T-helper 9 cell (primary cell): ENCODE measurements at places on chromosomes 13 and 19.
A peak's percentile ranks its signal among the peaks of the same experiment; 100 is the strongest.

DNA sequence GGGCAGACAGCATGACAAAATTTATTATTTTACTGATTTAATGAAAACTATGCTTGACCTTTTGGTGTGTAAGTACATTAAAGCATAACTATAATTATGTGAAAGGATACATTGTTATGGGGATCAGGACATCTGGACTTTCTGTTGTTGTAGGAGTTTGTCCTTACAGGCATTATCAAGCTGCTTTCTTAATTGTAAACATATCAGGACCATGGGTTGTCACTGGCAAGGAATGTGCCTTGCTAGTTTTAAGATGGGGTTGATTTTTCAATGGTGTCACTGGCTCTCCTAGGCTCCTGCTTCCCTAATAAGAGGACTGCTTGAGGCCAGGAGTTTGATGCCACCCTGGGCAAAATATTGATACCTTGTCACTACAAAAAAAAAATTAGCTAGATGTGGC, 32.6 kb downstream of the KBTBD6 start:
- no peak for DNase-seq

DNA sequence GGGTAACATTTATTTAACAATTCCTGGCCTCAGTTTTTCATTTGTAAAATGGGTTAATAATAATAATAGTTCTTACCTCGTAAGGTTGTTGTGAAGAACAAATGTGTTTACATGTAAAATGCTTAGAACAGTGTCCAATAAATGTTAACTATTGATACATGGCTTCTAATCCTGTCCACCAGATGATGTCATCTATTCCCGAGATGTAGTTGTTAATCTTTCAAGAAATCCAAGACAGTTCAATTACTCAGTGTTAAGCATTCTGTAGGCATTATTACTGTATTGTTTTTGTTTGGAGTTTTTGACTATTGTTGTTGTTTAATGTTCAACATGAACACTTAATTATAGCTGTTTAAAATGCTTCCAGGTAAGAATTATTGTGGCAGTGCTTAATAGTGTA, 131.0 kb upstream of the FNDC3A start:
- no peak for DNase-seq

- peak; percentile 79 for DNase-seq
Observed at GRCh38 chr19:4172861-4173473, 9.4 kb downstream of the SIRT6 start.

DNA sequence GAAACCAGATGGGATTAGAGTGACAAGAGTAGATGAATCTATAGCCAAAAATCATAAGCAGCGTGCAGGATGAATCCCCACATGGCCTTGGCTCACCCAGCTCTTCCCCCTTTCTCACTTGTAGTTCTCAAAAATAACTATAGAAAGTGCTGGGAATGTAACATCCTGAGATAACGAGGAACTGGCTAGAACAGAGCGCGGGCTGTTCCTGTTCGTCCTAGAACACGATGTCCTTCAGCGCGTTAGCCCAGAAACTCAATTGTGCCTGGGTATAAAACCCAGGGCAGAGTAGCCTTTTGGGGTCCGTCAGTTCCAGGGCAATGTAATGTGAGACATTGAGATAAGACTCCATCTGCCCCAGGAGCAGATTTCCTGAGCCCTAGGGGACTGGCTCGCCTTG, 326.2 kb downstream of the TSHZ3 start:
- no peak for DNase-seq

GRCh38 chr13:48295271-48295670, 8.3 kb upstream of the RB1 start:
- DNase-seq: no peak

DNA sequence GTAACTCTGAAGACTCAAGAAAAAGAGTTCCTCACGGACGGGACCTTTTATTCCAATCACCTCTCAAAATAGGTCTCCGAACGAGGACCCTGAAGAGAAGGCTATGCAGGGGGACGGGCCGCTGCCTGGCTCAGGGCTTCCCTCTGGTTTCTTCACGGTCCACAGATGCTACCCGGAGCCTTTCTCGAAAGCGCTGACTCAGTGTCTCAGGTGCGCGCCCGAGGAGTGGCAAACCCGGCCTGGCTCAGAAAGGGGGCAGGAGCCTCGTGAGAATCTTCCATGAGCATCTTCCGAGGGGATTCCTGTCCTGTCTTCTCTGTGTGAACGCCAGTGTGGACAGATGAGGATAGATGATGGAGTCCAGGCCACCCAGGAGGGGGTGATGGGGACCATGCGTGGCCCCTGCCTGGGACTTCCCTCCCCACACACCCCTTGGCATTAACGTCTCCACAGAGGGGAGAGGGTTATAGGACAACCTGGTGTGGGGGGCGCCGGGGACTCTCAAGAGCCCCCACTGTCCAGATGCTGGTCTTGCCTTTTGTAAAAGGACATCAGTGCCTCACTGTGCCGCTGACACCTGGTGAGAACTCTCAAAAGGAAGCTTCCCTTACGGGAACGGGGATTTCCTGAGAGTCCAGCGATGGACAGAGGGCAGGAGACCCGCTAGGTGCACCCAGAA, 16.5 kb downstream of the LSM4 start:
- no peak for DNase-seq

- DNase-seq: no peak
Observed at GRCh38 chr19:15199661-15200552, 888 bp downstream of the NOTCH3 start.
